ENCODE measurements at places on chromosomes 3 and 15.

- no peak for DNase-seq
These were observed 294.5 kb upstream of the PROK2 start for GRCh38 chr3:72079369-72079872.

GRCh38 chr3:44913868-44914468 lies 39.6 kb downstream of the TGM4 start:
- peak; percentile 64 for DNase-seq

- no peak for DNase-seq
These were observed 50.8 kb downstream of the SEMA3G start for GRCh38 chr3:52393959-52394670.

- DNase-seq, result no peak
These were observed 958.8 kb downstream of the ZPLD1 start for GRCh38 chr3:103393395-103394186.

DNA sequence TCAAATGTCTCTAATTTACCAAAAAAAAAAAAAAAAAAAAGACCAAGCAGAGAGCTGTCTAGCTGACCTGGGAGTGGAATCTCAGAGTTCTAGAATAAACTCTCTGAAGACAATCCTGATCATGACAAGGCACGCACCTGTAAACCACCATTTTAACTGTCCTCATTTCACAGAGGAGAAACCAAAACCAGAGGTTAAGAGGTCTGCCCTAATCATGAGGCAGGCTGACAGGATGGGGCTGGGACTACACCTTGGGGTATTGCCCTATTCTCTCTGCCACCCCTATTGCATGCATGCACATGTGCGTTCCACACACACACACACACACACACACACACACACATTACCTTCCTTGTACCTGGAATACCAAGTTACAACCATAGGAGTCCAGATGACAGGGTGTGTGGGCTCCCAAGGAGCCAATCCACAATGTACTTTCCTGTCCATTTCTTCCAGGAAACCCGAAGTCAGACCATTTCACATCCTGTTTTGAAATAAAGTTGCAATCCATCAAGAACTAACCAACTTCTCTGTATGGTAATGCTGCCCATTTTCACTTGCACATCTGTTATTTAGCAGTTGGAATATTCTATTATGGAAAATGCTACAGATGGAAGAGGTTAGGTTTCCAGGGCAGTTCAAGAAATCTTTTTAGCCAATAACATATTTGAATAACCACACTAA lies 34.6 kb downstream of the HSPBAP1 start:
- DNase-seq, result no peak

- DNase-seq, result no peak
These were observed 672.5 kb downstream of the NSUN3 start for GRCh38 chr3:94735354-94735753.

- DNase-seq, result no peak
These were observed 3.4 kb upstream of the FSTL1 start for GRCh38 chr3:120454076-120454689.

- no peak for DNase-seq
These were observed 203.0 kb upstream of the NR2E3 start for GRCh38 chr15:71607383-71607782.

- no peak for DNase-seq
These were observed 82.6 kb upstream of the TLE3 start for GRCh38 chr15:70180186-70180875.

DNA sequence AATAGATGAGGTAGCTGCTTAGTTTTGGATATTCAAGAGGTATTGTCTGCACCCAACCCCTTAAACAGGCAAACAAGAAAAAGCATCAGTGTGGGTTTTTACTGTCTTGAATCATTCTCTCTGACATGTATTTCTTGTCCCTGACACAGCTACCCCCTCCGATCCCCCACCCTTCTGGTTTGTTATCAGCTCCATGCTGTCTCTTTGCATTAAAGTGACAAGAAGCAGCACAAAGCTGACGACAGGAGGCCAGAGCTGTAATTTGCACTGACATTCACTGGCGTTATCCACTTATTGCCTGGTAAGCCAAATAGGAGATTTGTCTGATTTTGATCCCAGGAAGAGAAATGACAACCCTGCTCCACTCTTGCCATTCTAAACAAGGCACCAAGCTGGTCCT lies 83.3 kb upstream of the SNRK start:
- DNase-seq, result no peak

DNA sequence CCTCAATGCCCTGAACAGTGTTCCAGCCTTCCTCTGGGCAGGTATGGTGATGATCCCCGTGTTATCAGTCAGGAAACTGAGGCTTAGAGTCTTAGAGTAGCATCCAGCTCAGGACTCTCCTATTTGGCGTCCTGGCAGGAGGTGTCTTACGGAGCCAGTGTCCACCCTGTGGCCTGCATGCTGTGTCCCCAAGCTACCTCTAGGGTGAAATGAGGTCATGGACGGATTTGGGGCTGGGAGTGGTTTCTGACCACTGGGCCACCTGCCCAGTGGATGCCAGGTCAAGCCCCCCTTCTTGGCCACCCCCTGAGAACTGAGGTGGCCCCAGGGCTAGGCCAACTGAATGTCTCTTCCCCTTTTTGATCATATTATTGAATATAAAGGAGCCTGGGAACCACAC lies 27.2 kb upstream of the SLC6A6 start:
- DNase-seq, result no peak

- no peak for DNase-seq
These were observed 4.5 kb upstream of the IP6K1 start for GRCh38 chr3:49790626-49791411.

DNA sequence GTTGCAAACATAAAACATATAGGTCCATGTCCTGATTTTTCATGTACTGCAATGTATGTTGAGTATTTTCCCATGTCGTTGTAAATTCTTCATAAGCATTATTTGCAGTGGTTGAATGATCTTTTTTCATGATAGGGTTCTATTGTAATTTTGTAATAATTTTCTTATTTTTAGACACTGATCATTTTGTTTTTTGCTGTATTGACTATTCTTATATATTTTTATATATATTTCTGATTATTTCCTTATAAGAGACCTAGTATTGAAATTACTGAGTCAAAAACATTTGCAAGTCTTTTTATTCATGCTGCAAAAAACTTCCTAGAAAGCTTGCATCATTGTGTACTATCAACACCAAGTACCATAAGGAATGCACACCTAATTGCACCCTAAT lies 31.2 kb upstream of the ZNF774 start:
- no peak for DNase-seq

DNA sequence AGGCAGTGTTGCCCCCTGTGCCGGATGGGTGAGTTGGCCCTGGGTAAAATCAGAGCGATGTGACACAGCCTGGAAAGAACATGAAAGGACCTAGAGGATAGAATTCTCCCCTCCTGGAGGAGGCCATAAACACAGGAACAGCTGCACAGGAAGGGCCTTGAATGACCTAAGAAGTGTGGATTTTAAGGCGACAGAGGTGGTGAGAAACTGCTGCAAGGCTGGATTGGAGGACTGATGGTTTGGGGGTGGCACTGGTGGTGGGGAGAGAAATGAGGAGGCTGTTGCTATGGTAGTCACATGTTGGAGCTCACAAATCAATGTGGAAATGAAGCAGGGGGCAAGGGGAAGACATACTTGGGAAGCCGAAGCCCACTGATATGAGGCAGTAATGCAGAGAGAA lies 13.8 kb downstream of the XIRP1 start:
- no peak for DNase-seq

DNA sequence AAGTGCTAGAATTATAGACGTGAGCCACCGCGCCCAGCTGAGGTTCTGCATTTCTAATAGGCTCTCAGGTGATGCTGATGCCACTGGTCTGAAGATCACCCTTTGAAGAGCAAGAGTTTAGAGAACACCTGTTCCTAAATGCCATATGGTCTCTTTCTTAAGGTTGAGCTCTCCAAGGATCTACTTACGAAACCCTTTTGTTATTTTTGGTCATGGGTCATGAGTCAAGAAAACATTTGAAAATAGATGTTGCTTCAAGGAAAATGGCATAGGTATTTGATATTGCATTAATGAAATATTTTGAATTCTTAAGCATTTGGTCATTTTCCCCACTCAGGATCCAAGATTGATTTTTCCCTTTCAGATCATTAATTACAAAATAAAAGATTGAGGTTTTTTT lies 74.7 kb upstream of the SOX2 start:
- DNase-seq, result no peak

GRCh38 chr3:24493746-24494617 lies 668 bp downstream of the THRB start:
- DNase-seq, result no peak

- no peak for DNase-seq
These were observed 62.8 kb downstream of the SCN11A start for GRCh38 chr3:38988955-38989354.

DNA sequence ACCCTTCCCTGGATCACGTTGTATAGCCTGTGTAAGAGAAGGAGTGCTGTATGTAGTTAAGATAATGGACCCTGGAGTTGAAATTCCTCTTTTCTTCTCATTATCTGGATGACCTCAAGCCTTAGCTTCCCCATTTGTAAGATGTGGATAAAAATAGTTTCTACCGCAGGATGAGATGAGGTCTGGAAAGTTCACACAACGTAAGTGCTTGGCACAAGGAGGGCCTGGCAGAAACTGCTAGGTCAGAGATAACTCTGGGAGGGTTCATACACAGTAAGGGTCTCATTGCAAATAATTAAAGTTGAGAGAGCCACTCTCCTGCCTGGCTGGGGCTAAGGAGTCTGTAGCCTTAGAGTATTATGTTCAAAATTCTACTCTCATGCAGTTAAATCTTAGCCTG lies 214.4 kb downstream of the LRTM1 start:
- DNase-seq, result no peak

- no peak for DNase-seq
These were observed 1.1 kb downstream of the IQCF6 start for GRCh38 chr3:51777985-51778384.

- DNase-seq, result no peak
These were observed 13.2 kb downstream of the MEGF11 start for GRCh38 chr15:66240240-66240794.

- no peak for DNase-seq
These were observed 48.1 kb downstream of the IQSEC1 start for GRCh38 chr3:13025090-13025489.

DNA sequence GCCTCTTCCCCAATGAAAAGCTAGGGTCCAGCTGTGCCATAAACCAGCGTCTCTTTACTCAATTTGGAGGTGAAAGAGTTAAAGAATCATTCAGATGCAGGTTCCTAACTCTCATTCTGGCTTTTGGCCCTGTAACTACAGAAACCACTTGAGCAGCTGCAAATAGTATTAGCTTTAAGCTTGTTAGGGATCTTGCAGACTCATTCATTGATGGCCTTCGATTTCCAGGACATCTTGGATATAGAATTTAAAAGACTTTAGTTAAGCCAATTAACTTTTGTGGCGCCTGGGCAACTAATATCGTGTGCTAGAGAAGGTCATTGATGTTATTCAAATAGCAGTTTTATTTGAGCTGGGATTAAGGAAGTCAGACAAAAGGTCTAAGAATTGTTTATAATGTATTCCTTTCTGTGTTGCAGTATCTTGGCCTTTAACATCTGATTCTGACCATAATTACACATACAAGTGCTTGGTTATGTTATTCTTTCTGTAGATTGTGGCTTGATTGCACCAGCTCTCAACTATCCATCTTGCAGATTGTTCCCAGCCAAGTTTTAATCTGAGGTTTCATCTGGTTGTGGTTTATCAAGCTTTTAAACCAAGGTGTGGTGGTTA lies 185.3 kb downstream of the CACNA2D3 start:
- no peak for DNase-seq

DNA sequence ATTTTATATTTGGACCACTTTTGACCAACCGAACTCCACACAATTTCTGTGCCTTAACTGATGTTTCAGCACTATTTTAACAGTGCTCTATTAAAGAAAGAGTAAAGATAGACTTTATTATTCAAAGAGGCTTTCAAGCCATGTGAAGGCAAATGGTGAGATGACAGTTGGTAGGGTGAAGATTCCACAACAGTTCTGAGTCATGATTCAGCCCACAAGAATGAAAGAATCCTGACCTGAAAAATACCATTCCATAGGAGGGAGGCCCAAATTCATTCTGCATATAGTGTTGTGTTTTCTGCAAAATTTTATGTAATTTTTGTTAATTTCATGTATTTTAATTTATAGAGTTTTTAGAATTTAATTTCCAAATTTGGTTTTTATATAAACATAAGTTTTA lies 135.6 kb upstream of the STAC start:
- no peak for DNase-seq

DNA sequence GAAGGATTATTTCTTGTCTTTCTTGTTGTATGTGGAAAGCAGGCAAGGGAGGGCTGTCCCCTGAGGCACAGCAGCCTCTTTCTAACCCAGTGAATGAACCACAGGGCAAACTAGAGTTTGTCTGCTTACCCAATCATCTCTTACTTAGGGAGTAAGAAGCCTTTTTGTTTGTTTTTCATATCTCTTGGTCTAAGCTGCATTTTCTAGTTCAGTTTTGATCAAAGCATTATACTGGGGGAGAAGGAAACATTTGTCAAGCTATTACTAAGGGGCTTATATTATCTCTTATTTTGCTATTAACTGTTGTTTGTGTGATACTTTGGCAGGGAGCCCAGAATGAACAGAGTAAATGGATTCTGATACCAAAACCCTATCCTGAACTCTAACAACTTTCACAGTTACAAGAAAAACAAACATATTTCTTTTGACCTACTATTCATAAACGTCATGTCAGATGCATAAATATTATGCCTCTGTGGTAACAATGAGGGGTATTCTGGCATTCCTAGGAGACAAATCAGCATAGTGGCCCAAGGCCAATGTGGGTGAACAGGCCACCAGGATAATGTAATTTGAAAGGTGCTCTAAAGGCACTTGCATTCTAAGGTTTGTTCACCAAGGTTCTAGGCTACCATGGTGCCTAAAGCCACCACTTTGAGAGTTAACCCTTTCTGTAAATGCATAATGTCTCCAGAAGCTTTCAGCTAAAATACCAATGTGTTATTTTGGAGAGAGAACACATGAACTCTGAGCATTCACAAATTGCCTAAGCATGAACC lies 271.6 kb upstream of the ZPLD1 start:
- no peak for DNase-seq

- peak; percentile 59 for DNase-seq
These were observed 102.7 kb upstream of the CHD2 start for GRCh38 chr15:92797168-92798052.

DNA sequence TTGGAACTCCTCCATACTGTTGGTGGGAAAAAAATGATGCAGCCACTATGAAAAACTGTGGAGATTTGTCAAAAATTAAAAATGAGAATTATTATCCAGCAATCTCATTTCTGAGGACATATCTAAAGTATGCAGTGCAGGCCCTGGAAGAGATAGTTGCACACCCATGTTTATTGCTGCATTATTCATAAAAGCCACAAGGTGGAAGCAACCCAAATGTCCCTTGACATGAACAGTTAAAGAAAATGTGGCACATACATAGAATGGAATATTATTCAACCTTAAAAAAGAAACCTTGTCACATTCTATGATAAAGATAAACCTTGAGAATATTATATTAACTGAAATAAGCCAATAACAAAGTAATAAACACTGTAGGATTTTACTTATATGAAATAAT lies 80.9 kb upstream of the ARHGEF26 start:
- no peak for DNase-seq

All from stimulated activated CD4-positive, alpha-beta T cell treated with anti-CD3 and anti-CD28 coated beads, Interleukin-4, amount 100 ng/mL, for 24 hours (primary cell).